ENCODE measurements at places on chromosomes 5 and 9.

- no peak for DNase-seq
These were observed 71.1 kb upstream of the RETREG1 start for GRCh38 chr5:16687898-16688297.

GRCh38 chr9:112571624-112572355, 85.2 kb downstream of the KIAA1958 start:
- DNase-seq, result no peak

GRCh38 chr9:132192728-132193127, 30.9 kb downstream of the NTNG2 start:
- DNase-seq, result no peak

DNA sequence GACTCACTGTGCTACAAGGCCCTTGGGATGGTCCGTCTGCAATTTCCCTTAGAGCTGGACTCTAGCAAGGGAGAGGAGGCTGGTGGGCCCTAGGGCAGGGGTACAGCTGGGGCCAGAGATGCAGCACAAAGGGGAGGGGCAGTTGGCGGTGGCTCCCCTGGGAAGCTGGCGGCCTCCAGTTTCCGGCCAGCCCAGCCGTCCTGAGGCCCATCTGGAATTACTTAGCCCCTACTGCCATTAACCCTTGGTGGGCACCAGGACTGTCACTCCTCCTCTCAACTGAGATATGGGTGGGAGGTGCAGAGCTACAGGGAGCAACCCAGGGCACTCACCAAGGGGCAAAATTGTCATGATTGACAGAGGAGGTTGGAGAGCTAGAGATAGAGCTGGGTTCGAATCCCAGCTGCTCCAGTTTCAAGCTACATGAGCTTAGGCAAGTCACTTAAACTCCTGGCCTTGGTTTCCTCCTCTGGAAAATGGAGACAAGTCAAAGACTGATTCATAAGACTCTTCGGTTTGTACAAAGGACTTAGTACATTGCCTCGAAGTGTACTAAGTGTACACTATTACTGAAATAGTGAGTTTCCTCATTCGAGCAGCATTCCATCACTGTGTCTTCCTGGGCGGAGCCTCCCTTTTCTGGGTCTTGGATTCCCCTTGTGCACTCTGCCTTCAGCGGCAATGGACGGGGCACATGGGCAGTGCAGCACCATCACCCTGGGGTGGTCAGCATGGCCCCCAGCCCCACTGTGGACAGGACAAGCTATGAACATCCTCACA, 2.7 kb upstream of the PDGFRB start:
- DNase-seq, result no peak

DNA sequence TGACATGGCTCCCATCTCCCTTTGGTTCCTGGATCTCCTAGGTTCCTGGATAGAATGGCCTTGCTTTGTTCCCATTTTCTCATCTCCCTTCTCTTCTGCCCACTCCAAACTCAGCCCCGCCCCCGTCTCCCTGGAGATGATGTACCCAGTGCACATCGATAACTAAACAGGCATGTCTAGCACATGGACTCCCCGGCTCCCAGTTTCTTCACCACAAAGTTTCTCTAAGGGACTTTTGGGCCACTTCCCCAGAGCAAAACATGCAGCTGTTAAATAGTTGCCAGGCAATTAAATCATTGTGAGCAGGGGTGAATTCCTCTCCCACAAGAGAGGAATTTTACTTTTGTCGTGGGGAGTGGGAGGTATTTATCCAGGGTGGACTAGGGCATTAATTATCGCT, 259.0 kb downstream of the GADD45G start:
- DNase-seq, result no peak

DNA sequence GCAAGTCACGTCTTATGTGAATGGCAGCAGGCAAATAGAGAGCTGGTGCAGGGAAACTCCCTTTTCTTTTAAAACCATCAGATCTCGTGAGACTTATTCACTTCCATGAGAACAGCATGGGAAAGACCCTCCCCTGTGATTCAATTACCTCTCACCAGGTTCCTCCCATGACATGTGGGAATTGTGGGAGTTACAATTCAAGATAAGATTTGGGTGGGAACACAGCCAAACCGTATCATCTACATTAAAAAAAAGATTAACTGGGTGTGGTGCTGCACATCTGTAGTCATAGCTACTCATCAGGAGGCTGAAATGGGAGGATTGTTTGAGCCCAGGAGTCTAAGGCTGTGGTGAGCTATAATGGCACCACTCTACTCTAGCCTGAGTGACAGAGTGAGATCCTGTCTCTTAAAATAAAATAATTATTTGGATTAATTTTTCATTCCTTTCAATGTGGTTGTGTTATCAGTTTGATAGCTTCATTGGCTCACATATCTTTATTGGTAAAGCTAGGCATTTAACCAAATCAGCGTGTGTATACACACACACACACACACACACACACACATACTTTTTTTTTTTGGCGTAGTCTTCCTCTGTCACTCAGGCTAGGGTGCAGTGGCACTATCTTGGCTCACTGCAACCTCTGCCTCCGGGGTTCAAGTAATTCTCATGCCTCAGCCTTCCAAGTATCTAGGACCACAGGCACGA, 21.8 kb downstream of the DENND4C start:
- DNase-seq, result no peak

- no peak for DNase-seq
These were observed 78.4 kb upstream of the CKMT2 start for GRCh38 chr5:81154725-81155124.

GRCh38 chr9:128696923-128697707, 5.2 kb upstream of the PKN3 start:
- no peak for DNase-seq

- DNase-seq, result peak; percentile 47
These were observed 127.0 kb upstream of the PALM2AKAP2 start for GRCh38 chr9:109652971-109653370.

DNA sequence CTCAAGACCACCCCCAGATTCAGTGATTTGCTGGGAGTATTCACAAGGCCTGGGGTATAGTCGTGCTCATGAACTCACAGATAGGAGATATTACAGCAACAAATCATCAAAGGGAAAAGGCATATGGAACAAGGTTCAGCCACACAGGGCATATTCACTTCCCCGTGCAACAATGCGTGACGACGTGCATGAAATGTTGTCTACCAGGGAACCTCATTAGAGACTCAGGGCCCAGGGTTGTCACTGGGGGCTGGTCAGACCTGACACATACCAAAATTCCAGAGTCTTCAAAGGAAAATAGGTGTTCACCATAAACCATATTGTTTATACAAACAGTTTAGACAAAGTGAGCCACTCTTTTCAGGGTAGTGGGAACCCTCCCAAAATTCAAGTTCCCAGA, 212.4 kb downstream of the RFK start:
- no peak for DNase-seq

DNA sequence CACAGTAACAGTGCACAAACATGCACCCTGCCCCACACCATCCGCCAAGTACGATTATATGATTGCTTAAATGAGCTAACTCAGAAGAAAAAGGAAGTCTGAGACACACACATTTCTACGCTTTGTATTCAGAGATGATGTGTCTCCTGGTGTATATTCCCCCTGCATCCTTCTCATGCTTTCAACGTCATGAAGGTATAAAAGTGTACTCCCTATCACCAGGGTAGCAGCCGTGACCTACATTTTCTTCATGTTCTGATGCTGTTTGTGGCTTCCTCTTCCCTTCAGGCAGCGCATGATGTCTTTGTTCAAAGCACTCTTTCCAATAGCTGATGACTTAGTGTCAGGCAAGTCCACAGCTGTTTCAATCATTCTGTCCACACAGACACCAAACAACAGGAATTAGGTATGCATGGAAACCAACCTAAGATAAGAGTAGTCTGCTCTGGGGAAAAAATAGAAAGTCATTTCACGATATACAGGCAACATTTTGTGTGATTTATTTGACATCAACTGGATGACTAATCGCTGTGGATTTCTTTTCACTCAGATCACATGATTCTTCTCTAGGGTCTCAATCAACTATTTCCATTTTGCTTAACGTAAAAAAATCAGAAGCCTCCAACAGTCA, 269.4 kb upstream of the PTGER4 start:
- peak; percentile 29 for DNase-seq

- peak; percentile 15 for DNase-seq
These were observed 242.5 kb downstream of the BNC2 start for GRCh38 chr9:16627967-16628366.

DNA sequence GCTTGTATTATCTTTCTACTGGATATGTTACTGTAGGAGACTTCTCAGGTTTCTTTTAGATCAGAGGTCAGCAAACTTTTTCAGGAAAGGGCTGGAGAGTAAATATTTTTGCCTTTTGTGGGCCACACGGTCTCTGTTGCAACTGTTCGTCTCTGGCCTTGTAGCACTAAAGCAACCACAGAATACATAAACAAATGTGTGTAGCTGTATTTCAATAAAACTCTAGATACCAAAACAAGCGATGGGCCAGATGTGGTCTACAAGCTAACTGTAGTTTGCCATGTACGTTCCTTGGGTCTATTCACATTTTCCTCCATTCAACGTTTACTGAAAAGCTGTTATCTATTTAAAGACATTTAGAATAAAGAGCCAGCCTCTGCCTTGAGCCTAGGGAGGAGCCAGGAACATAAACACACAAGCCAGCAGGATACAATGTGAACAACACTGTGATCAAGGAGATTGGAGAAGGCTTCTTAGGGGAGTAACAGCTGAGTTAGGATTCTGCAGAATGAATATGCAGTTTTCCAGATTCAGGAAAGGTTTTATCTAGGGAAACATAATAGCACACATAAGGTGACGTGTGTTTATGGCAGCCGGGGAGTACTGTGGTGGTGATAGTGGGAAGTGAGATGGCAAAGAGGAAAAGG, 33.0 kb upstream of the HOMER1 start:
- DNase-seq, result no peak

DNA sequence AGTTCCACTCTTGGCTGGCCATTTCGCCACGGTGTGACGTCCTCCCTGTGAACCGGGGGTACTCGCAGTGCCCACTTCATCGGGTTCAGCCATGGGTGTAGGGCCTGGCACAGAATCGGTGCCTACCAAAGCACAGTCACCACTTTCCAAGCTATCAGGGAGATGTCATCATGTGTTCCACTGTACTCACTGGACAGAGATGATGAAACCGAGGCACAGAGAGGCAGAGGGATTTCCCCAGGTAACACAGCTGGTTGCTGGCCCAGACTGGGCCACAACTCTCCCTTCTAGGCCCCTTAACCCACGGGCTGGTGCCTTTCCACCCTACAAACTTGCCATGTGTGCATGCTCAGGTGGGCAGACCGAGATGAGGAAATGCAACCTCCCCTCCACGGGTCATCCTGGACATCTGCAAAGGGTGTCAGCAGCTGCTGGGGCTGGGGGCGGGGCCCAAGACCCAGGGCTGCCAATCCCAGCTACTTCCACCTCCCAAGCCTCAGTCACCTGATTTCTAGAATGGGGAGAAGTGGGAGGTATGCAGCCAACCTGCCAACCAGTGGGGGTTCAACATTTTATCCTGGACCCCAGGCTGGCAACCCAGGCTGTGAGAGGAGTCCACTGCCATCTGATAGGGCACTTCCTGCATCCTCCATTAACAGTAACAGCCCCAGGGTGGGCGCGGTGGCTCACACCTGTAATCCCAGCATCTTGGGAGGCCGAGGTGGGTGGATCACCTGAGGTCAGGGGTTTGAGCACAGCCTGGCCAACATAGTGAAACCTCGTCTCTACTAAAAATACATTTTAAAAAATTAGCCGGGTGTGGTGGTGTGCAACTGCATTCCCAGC, 893 bp upstream of the SH2D3C start:
- DNase-seq, result no peak

DNA sequence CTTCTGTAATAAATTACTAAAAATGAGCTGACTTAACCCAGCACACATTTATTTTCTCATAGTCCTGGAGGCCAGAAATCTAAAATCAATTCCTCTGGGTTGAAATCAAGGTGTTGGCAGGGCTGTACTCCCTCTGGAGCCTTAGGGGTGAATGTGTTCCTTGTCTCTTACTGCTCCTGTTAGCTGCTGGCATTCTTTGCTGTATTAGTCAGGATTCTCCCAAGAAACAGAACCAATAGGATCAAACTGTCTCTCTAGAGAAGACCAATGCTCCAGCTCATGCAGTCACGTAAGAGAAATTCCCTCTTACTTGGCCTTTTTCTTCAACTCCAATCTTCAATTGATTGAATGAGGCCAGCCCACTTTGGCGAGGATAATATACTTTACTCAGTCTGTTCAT, 15.3 kb upstream of the CD180 start:
- DNase-seq, result peak; percentile 44

DNA sequence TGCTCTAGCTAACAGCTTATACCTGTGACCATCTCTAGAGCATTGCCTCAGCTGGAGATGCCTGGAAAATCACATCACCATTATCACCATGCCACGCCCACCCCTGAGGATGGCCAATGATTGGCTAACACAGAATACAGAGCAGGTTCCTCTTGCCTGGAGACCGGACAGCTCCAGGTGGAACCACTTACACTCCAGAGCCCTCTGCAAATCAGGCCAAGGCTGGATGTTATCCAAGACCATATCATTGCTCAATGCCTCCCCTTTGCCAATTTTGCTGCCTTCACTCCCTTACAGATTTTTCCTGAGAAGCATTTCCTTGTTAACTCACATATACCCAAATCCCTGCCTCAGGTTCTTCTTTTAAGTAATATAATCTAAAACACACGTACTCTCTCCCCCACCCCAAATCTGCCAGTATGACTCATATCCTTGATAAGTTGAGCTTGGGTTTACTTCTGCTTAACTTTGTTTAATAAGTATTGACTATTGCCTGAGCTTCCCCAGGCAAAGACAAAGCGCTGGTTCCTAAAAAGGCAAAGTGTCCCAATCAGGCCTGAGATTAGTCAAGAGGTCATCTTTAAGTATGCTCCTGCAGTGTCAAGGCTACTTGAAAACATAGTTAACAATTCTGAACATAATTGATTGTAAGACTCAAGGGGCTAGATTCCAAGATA, 309.6 kb downstream of the EPB41L4A start:
- no peak for DNase-seq

GRCh38 chr5:160703547-160704189, 148.3 kb downstream of the ATP10B start:
- DNase-seq, result no peak

- DNase-seq, result no peak
These were observed 82.5 kb downstream of the PRRT1B start for GRCh38 chr9:131627648-131628458.

GRCh38 chr5:163696579-163696887, 191.1 kb downstream of the MAT2B start:
- DNase-seq, result no peak

- DNase-seq, result no peak
These were observed 50.0 kb downstream of the GSN start for GRCh38 chr9:121317737-121318630.

- DNase-seq, result no peak
These were observed 2.2 kb downstream of the IDNK start for GRCh38 chr9:83625178-83625577.

DNA sequence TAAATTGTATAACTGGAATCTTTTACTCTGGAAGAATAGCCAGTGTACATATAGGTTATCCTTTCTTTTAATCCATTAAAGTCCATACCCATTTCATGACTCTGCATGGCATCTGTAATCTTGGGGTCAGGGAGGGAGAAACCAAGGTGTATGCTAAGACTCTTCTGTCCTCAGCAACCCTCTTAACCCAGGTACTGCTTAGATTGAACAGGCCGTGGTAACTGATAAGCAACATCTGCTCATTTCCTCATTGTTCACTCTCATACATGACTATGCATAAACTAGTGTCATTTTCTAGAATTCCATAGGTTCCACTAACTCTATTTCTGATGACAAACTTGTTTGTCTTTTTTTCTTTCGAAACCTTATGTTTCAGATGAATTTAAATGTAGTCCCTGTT, 69.3 kb upstream of the IFNE start:
- DNase-seq, result no peak

All from H54 (cell line).